GM23248 (cell line): ENCODE measurements at places on chromosomes 3 and 15.
A peak's percentile ranks its signal among the peaks of the same experiment; 100 is the strongest.

DNA sequence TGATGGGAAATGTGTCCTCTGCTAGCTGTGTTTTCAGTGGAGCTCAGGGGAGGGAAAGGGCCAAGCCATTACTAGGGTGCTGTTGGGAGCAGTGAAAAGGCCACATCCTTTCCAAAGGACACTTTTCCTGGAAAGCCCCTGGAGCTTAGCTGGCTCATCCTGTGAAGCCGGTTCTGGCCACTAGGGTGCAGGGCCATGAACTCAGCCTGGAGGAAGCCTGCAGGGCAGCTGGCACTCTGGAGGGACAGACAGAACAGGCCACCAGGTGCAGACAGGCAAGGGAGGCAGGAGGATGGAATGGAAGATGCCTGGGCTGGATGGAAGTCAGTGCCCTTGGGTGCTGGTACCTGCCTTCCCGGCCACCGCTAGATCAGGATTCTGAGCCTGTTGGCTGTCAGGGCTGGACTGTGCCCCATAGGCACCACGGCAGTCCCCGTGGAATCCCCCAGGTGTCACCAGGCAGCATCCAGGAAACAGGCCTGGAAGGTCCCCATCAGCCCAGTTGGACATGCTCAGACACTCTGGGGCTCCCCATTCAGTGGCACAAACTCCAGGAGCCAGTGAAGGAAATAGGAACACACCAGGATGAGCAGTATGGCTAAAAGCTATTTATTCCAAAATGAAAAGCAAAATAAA, 76.2 kb upstream of the C2CD4B start:
- no peaks in the 10 kb centered on the region; the same call in 1 of the 2 replicates for H3K27me3 ChIP-seq
- H3K4me3 ChIP-seq, result no peak overlapping the region
- DNase-seq, result peak; percentile 23
- H3K36me3 ChIP-seq, result no peaks in the 10 kb centered on the region
- H3K27ac ChIP-seq, result no peak overlapping the region

DNA sequence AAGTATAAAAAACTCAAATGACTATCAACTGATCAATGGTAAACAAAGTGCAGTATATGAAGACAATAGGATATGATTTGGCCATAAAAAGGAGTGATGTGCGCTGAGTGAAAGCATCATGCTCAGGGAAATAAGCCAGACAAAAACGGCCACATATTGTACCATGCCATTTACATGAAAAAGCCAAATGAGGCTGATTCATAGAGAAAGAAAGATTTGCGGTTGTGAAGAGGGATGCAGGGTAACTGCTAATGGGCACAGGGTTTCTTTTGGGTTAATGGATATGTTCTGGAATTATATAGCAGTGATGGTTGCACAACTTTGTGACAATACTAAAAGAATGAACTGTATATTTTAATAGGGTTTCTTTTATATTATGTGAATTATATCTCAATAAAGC, 877.2 kb upstream of the CFAP20DC start:
- H3K36me3 ChIP-seq, result no peaks in the 10 kb centered on the region
- no peaks in the 10 kb centered on the region for H3K4me1 ChIP-seq
- H3K27ac ChIP-seq, result no peak overlapping the region
- H3K4me3 ChIP-seq, result no peak overlapping the region

DNA sequence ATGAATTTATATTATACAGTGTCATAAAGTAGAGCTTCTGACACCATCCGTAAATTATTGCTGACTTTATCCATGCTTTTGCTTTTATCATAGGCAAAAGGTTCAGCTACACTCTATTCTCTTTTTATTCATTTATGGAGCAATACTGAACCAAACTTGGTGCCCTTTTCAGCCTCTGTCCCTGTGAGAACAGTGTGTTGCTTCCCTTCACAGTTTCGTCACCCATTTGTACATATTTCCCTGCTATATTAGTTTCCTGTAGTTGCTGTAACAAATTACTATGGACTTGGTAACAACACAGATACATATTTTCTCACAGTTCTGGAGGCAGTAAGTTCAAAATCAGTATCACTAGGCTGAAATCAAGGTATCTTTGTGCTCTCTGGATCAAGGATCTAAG, 2.8 kb upstream of the RPL24 start:
- no peak overlapping the region for H3K27ac ChIP-seq
- peaks cover 11% of the 10 kb centered on the region for H3K4me1 ChIP-seq
- no peak overlapping the region for H3K4me3 ChIP-seq
- peaks cover 13% of the 10 kb centered on the region; the same call in 1 of the 2 replicates for H3K36me3 ChIP-seq
- H3K27me3 ChIP-seq, result no peaks in the 10 kb centered on the region

GRCh38 chr15:99163271-99164062, 58.6 kb downstream of the SYNM start:
- H3K27ac ChIP-seq, result no peak overlapping the region
- DNase-seq, result no peak
- H3K4me3 ChIP-seq, result no peak overlapping the region
- H3K4me1 ChIP-seq, result no peaks in the 10 kb centered on the region

DNA sequence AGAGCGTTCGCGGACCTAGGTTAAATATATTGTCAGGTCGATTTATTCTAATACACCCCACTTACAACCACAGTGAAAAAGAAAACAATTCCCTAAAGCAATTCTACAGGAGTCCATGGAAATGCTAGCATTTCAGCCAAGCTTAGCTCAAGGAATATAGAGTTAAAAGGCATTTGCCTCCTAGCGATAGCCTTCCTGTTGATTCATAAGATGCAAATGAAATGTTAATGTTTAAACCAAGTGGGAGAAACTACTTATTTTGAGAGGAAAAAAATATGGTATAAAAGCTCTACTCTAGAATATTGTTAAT, 1.7 kb upstream of the ALCAM start:
- H3K27me3 ChIP-seq, result no peaks in the 10 kb centered on the region
- peak; percentile 42 for DNase-seq
- peaks cover 54% of the 10 kb centered on the region for H3K4me1 ChIP-seq
- H3K27ac ChIP-seq, result peak overlapping the region; percentile 74
- no peaks in the 10 kb centered on the region for H3K36me3 ChIP-seq
- peak overlapping the region; percentile 85 for H3K4me3 ChIP-seq

GRCh38 chr3:18766974-18767373, 341.8 kb upstream of the SATB1 start:
- no peaks in the 10 kb centered on the region for H3K27me3 ChIP-seq
- H3K27ac ChIP-seq, result no peak overlapping the region
- no peak overlapping the region for H3K4me3 ChIP-seq
- no peak for DNase-seq
- H3K36me3 ChIP-seq, result no peaks in the 10 kb centered on the region

- H3K36me3 ChIP-seq, result no peaks in the 10 kb centered on the region
- no peak overlapping the region for H3K4me3 ChIP-seq
- no peaks in the 10 kb centered on the region for H3K27me3 ChIP-seq
- H3K27ac ChIP-seq, result no peak overlapping the region
- peak; percentile 62 for DNase-seq
These were observed 62.7 kb downstream of the EOMES start for GRCh38 chr3:27659279-27660021.

DNA sequence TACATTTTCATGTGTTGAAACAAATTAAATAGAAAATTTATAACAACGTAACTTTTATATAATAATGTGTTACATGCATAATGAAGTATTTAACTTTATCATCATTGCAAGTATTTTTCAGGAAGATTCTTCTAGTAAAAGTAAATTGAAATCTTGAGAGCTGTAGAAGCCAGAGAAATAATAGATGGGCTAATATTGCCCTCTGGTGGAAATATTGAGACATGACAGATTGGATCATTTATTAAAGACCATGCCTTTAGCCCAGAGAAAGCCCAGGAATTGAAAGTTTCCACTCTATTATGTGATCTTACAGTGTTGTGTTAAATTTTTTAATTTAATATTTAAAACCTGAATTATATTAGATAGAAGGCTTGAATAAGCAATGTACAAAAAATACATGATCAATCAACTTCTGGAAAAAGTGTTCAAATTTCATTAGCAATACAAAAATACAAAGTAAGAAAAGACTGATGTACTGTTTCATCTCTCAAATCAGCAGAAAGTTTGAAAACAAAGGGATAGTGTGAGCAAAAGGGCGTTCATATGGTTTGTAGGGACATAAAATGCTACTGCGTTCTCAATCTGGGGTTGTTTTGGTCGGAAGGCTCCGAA, 52.7 kb upstream of the SPTSSB start:
- H3K4me1 ChIP-seq, result no peaks in the 10 kb centered on the region
- peak; percentile 54 for DNase-seq
- H3K4me3 ChIP-seq, result no peak overlapping the region
- no peaks in the 10 kb centered on the region for H3K36me3 ChIP-seq
- no peak overlapping the region for H3K27ac ChIP-seq
- peaks cover 9% of the 10 kb centered on the region; the same call in 1 of the 2 replicates for H3K27me3 ChIP-seq
